ENCODE measurements at places on chromosomes 7 and 10.
A peak's percentile ranks its signal among the peaks of the same experiment; 100 is the strongest.

DNA sequence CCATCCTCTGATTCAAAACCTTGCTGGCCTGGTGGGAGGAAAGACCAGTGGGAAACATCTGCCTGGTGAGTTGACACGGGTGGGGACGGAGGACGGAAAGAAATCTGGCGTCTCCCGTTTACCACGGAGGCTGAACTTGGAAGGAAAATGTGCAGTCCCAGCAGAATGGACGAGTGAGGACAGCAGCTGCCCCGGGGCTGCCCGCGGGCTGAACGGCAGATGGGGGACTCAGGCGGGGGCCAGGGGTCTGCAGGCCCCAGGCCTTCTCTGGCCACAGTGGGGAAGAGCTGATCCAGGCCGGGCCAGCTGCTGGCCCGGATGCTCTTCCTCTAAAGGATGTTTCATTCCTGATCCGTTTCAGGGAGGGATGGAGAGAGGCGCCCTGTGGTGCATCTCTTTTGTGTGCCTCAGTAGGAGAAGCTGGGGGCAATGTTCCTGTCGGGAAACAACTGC, 147.5 kb upstream of the CHST15 start:
- DNase-seq: no peak

GRCh38 chr7:102292813-102293798, 6.4 kb downstream of the SH2B2 start:
- DNase-seq: no peak

DNA sequence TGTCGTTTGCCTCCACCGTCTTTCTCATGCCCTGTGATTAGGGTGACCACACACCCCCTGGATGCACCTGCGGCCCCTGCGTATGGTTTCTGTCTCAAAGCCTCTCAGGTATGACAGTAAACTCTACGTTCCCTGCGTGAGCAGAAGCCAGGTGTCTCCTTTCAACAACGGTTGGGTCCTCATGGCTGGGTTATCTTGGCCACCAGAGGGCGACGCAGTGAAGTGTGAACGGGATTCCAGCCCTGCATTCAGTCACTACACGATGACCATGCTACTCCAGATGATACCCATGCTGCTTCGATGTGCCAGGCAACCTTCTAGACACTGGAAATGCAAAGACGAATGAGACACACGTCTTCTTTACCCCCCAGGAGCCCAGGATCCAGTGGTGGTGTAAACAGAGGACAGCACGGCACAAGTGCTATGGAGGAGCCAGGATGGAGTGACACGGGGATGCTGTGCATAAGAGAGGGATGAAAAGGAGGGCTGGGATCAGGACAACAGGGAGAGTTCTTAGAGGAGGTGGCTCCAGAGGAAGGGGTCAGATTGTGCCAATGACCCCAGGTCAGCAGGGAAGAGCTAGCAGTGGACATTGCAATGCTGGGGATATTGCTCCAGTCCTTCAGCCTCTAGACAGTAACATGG, 228.1 kb upstream of the PFKP start:
- DNase-seq: no peak

GRCh38 chr10:91705948-91706670, 73.2 kb upstream of the PPP1R3C start:
- no peak for DNase-seq

GRCh38 chr10:124219062-124219461, 125.7 kb upstream of the CHST15 start:
- no peak for DNase-seq

DNA sequence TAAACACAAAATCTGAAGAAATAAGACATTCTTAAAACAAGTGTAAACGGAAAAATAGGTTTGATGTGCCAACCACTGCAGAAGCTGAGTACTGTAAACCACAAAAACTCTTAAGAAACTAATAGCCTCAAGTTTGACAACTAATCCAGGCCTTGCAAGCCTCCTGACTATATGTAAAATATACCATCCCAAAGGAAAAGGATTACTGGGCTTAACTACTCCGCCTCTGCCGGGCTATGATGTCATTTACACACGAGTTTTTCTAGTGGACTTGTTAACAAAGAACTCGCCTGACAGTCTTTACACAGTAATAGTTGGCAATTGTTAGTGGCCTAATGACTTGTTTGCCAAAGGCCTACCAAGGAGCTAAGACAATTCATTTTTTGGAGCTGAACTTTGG, 2.1 kb downstream of the KIF5B start:
- DNase-seq: peak; percentile 61

- no peak for DNase-seq
These were observed 146.1 kb downstream of the CCDC71L start for GRCh38 chr7:106514881-106515280.

DNA sequence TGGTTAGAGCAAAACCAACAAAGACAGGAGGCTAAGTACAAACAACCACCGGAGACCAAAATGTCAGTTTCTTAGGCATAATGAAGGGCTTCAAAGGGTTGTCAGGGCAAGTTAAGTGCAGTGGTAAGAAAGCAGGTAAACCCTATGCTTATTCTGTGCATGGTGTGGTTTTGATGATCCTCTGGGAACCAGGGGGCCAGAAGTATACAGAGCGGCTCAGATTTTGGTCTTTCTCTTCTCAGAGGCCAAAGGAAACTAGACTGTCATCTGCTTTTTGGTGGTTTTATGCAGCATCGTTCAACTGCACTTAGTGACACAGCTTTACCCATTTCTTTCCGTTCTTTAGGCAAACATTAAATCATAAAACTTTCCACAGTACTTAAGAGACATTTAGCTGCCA, 332.7 kb upstream of the CELF2 start:
- no peak for DNase-seq

DNA sequence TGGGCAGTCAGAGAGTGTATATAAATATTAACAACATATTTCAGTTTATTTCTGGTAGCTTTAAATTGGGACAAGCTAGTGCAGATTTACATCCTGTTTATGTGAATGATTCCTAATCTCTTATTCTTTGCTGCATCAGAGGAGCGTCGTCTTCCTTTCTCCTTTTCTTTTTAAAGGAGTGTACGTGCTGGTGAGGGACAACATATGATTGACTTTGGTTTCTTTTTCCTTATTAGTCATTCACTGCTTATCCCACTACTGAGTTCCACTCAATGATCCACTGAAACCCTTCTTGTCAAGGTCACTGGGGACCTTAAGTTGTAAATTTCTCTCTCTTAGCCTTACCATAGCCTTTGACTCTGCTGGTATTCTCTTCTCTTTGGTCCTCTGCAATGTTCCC, 116.3 kb downstream of the EXOC4 start:
- no peak for DNase-seq

DNA sequence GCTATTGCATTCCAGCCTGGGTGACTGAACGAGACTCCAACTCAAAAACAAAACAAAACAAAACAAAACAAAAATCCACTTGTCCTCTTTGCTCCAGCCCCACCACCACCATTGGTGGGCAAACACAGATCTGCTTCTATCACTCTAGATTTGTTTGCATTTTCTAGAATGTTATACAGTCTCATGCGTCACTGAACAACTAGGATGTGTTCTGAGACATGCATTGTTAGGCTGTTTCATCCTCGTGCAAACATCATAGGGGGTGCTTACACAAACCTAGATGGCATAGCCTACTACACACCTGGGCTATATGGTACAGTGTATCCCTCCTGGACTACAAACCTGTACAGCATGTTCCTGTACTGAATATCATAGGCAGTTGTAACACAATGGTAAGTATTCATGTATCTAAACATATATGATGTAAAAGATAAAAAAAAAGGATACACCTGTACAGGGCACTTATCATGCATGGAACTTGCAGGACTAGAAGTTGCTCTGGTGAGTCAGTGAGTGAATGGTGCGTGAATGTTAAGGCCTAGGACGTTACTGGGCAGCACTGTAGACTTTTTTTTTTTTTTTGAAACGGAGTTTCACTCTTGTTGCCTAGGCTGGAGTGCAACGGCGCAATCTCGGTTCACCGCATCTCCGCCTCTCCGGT, 45.3 kb downstream of the BTBD16 start:
- DNase-seq: no peak
